Stimulated activated CD8-positive, alpha-beta memory T cell treated with anti-CD3 and anti-CD28 coated beads, Interleukin-2, amount 100 ng/mL, for 1 hour (primary cell): ENCODE measurements at places on chromosomes 3 and 15.

GRCh38 chr3:66439666-66440344 is 61.0 kb downstream of the LRIG1 start:
- no peak for DNase-seq

- DNase-seq = no peak
These were observed 3.1 kb upstream of the LPCAT4 start for GRCh38 chr15:34370129-34370528.

DNA sequence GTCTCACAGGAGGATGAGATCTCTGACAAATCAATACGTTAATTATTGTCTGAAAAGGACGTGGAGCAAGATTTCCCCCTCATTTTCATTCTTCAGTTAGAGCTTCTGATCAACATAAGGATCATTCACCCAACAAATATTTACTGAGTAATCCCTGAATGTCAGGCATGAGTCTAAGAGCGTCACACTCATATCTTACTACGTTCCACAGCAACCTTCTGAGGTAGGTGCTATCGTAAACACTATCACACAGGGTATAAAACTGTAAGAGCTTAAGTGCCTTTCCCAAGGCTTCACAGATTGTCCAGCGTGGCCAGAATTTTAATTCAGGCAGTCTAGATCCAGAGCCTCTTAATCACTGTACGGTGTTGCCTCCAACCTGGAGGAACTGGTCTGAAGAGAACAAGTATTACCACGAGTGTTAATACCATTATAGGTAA is 10.6 kb upstream of the TM4SF1 start:
- no peak for DNase-seq

DNA sequence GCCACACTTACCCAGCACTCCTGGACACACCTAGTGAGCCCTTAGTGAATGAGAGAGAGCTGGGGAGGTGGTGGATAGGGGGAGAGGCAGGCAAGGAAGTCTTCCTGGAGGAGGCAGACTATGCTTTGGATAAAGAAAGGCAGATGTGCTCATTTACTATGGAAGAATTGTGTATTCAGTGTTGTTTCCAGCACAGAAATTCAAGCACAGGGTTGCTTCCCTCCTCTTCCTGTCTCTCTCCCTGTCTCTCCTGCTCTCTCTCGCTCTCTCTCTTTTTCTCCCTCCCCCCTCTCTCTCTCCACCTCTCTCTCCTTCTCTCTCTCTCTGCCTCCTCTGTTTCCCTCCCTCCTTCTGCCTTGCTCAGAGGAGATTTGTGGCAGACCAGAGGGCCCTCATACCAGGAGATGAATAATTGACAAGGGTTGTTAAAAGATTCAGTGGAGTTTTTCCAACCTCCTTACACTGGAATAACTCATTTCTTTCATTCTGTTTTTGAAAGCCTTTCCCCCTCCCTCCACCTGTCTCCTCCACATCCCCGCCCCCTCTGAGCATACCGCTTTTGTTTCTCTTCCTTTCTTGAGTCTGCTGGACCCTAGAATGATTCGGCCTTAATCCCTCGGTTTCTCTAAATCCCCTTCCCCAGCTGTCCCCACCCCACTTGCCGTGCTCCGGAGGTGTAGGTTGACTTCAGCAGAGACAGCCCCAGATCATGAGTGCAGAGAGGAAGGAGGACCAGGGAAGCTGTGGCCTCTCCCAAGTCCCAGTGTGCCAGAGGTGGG is 65.6 kb downstream of the CCDC33 start:
- DNase-seq = no peak

DNA sequence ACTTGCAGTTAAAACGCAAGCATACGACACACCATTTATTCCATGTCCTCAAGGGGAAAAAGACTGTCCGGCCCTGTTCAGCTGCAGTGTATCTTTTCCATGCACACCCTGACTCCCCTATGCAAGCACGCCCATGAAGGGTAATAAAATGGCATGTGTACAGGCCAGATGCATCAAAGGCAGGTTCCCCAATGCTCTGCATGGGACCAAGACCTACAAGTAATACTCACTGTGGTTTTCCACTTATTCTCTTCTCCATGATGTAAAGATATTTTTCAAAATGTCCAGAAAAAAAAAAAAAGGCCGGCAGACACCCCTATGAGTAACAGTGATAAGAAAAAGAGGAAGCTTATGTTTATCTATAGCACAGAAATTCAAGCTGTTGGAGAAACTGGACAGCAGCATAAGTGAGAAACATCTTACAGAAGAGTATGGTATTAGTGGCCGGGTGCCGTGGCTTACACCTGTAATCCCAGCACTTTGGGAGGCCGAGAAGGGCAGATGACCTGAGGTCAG is 70.8 kb downstream of the MCF2L2 start:
- DNase-seq = no peak

GRCh38 chr3:15390460-15390859 is 36.9 kb downstream of the METTL6 start:
- no peak for DNase-seq
